ENCODE measurements at places on chromosomes 6 and 20.

- DNase-seq: peak; percentile 50
These were observed 75.9 kb downstream of the RTN4IP1 start for GRCh38 chr6:106553440-106553839.

GRCh38 chr6:111823831-111824607 is 49.2 kb downstream of the FYN start:
- DNase-seq: no peak

- DNase-seq: no peak
These were observed 100.6 kb downstream of the RAMACL start for GRCh38 chr6:166485651-166486535.

GRCh38 chr20:40416274-40416673 is 272.8 kb downstream of the MAFB start:
- DNase-seq: no peak

DNA sequence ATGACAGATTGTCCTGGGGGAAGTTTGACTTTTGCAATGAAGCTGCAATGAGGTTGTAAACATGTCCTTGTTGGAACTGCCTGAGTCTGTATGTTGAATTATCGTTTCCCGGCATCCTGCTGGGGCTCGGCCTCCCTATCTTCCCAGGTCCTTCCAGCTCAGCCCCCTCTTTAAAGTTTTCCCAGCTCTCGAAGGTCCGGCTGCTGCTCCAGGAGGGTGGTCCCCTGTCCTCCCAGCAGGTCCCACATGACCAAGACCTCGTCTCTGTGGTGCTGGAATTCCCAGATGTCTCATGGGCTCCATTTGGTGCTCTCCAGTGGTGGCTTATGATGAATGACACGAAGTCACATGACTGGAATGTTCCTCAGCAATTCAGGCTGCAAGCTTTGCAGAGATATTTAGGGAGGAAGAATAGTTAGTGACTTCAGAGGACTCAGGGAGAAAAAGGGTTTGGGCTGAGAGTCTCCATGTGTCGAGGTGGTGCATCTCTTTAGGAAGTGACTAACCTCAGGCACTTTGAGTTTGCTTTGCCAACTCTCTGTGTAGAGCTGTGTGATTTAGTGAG is 21.4 kb downstream of the SMOC2 start:
- DNase-seq: no peak

DNA sequence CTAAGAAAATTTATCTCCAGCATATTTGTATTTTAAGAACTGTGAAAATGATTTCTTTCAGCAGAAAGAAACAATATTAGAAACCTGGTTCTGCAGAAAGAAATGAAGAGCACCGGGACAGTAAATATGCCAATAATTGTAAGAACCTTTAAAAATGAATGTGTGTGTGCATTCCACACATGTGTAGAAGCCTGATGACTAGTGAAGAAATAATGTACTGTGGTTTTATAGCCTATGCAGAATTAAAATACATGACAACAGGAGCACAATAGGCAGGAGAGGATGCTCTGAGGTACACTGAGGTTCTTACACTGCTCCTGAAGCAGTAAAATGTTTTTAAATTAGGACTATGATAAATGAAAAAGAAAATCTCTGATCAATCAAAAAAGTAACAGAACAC is 48.9 kb downstream of the SNX14 start:
- no peak for DNase-seq

DNA sequence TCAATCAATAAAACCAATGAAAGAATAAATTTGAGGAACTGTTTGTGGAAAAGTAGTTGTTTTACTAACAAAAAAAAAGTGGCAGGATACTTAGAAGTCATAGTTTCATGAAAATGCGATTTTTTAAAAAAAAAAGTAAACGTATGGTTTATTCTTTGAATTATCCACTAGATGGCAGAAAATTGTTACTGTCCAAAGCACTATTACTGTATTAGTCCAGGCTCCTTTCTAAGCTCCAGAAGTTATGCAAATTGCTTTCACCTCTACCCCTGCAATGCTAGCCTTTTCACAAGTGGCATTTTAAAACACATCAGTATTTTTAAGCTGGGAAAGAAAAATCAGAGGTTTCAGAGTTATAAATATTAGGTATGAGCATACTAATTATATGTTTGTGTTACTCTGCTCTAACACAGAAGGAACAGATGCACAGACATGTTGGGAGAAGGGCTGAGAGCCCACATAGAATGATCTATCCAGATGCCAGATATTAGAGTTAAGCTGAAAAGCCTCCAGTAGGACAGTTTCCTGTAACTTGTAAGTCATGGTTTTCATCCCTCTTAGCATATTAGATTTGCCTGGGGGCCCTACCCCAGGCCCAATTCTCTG is 63.9 kb downstream of the FHL5 start:
- DNase-seq: no peak

Measured in activated naive CD4-positive, alpha-beta T cell treated with Interleukin-2 at 50 U/mL for 16 hours (primary cell).